ENCODE measurements at places on chromosomes 4 and X. TPM values are rescaled to one million over a fixed set of nuclear protein-coding genes. Genes with fewer than 3 reads are reported as not detected.

DNA sequence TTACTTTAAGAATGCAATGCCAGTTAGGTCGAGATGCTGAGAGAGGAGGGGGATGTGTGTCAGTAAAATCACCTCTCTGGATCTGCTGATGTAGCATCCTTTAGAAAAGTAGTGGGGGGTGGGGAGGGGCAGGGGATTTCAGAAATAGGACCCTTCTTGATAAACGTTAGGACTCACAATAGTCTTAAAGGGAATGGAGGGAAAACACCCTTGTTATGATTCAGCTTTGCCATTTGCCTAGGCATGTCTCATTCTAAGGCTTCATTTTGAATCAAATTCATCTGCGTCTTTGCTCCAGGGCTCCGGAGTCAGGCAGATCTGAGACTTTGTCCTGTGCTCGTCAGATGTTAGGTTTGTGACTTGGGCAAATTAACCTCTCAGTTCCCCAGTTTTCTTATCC, 879 bp downstream of the SH2D1A start:
- H3K27ac ChIP-seq, result no peak overlapping the region
- no peaks in the 10 kb centered on the region for H3K36me3 ChIP-seq
- DNase-seq, result no peak
- H3K27me3 ChIP-seq, result no peaks in the 10 kb centered on the region

The GABRE gene
- 24.7 TPM for total RNA-seq

The AVPR2 gene
- total RNA-seq, result 1.5 TPM

The RAB39B gene
- 0.63 TPM for total RNA-seq

GRCh38 chrX:20265221-20265725, 1.4 kb downstream of the RPS6KA3 start:
- peak overlapping the region; percentile 75 for H3K27ac ChIP-seq
- no peaks in the 10 kb centered on the region for H3K36me3 ChIP-seq
